ENCODE measurements at places on chromosomes 4 and X. TPM values are rescaled to one million over a fixed set of nuclear protein-coding genes. Genes with fewer than 3 reads are reported as not detected.

DNA sequence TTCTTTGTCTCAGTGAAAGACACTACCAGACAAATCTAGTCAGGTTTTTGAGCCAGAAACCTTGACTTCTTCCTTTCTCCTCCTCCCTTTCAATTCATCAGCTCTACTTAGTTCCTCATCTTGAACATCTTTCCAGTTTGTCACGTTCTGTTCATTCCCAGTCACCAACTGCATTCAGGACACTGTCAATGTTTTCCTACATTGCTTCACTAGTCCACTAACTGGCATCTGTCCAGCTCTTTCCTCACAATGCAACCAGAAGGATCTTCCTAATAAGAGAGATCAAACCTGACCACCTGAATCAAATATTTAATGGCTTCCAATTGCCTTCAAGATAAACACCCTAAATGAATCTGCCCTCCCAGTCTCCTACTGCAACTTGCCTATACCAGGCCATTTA, 52.5 kb downstream of the SYNPO2 start:
- no peaks in the 10 kb centered on the region for H3K36me3 ChIP-seq
- no peaks in the 10 kb centered on the region for H3K27me3 ChIP-seq
- no peak overlapping the region for H3K27ac ChIP-seq
- H3K4me3 ChIP-seq: no peak overlapping the region

DNA sequence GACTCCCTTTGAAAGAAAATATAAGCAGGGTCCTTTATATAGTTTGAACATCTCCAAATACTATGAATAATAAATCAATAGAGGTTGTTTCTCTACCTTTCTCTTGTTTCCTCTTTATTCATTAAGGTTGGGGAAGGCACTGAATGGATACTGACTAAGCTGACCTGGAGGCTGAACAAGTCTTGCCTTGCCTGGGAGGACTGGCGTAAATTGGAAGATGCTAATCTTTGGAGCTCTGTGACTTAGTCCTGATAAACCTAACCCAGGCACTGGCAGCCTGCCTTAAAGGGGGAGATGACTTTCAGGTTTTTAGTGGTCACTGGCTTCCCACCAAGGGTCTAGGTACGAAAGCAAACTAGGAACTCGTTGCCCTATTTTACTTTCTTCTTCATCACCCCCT, 10.5 kb downstream of the CCDC160 start:
- H3K27me3 ChIP-seq: peaks cover 5% of the 10 kb centered on the region
- no peaks in the 10 kb centered on the region for H3K36me3 ChIP-seq
- H3K27ac ChIP-seq: no peak overlapping the region
- DNase-seq: no peak
- no peaks in the 10 kb centered on the region for H3K4me1 ChIP-seq

GRCh38 chr4:153668647-153669046, 15.4 kb upstream of the TLR2 start:
- no peaks in the 10 kb centered on the region for H3K27me3 ChIP-seq
- no peak overlapping the region for H3K4me3 ChIP-seq
- no peak overlapping the region for H3K27ac ChIP-seq
- H3K4me1 ChIP-seq: no peaks in the 10 kb centered on the region
- no peak for DNase-seq
- H3K36me3 ChIP-seq: no peaks in the 10 kb centered on the region

DNA sequence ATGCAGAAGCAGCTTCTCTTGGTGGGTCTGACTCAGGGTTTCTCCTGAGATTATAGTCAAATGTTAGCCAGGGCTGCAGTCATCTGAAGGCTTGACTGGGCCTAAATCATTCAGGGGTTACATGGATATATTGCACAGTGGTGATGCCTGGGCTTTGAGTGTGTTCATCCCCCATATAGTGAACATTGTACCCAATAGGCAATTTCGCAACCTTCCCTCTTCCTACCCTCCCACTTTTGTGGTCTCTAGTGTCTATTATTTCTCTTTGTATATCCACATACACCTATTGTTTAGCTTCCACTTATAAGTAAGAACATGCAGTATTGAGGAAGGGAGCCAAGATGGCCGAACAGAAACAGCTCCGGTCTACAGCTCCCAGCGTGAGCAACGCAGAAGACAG, 90.3 kb upstream of the CAMK2D start:
- no peak overlapping the region for H3K27ac ChIP-seq
- no peaks in the 10 kb centered on the region for H3K4me1 ChIP-seq
- H3K36me3 ChIP-seq: no peaks in the 10 kb centered on the region
- H3K4me3 ChIP-seq: no peak overlapping the region
- no peaks in the 10 kb centered on the region for H3K27me3 ChIP-seq
- no peak for DNase-seq

- no peak overlapping the region for H3K4me3 ChIP-seq
- no peaks in the 10 kb centered on the region for H3K27me3 ChIP-seq
- no peaks in the 10 kb centered on the region for H3K36me3 ChIP-seq
- no peak overlapping the region for H3K27ac ChIP-seq
- no peaks in the 10 kb centered on the region for H3K4me1 ChIP-seq
These were observed 85.0 kb upstream of the CNKSR2 start for GRCh38 chrX:21289232-21289631.

GRCh38 chr4:154741131-154741665, 2.6 kb upstream of the LRAT start:
- no peak for DNase-seq
- no peaks in the 10 kb centered on the region for H3K4me1 ChIP-seq
- no peaks in the 10 kb centered on the region for H3K36me3 ChIP-seq
- no peak overlapping the region for H3K27ac ChIP-seq
- peaks cover 35% of the 10 kb centered on the region for H3K27me3 ChIP-seq

- DNase-seq: no peak
- H3K27ac ChIP-seq: no peak overlapping the region
- no peaks in the 10 kb centered on the region for H3K27me3 ChIP-seq
- H3K4me1 ChIP-seq: no peaks in the 10 kb centered on the region
- H3K36me3 ChIP-seq: peaks cover 29% of the 10 kb centered on the region
- no peak overlapping the region for H3K4me3 ChIP-seq
These were observed 34.2 kb downstream of the BCOR start for GRCh38 chrX:40063555-40063954.

DNA sequence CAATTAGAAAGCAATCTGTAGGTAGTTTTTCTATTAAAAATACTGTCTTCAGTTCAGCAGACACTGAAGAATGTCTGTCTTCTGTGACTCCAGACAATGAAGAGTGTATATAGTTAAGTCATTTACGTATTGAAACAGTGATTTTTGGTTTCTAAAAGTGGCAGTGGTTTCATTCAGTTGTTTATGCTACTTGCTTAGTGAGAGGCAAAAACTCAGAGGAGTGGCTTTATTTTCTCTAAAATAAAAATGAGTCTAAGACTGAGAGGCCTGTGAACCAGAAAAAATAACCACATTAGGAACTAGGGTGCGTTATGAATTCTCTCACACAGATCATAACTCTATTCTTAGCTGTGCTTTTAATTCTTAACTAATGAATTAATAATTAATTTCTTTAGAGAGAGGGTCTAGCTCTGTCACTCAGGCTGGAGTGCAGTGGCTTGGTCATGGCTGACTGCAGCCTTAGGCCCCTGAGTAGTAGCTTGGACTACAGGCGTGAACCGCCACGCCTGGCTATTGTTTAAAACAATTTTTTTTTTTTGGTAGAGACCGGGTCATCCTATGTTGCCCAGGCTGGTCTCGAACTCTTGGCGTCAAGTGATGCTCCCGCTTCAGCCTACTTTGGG, 31.4 kb downstream of the FREM3 start:
- H3K27me3 ChIP-seq: no peaks in the 10 kb centered on the region
- no peak overlapping the region for H3K27ac ChIP-seq
- H3K36me3 ChIP-seq: no peaks in the 10 kb centered on the region
- H3K4me3 ChIP-seq: no peak overlapping the region

GRCh38 chr4:186265683-186266652, at the start of gene F11:
TSS of gene F11 (plus strand) at chr4:186266189. CDS start at chr4:186267137, 948 bp downstream.
- no peak for DNase-seq
- no peak within 1 kb of the TSS for H3K27ac ChIP-seq
- H3K27me3 ChIP-seq: no peaks in the 10 kb centered on the region
- no peaks in the 10 kb centered on the region for H3K36me3 ChIP-seq

- no peaks in the 10 kb centered on the region for H3K36me3 ChIP-seq
- H3K4me3 ChIP-seq: no peak overlapping the region
- no peaks in the 10 kb centered on the region for H3K4me1 ChIP-seq
- H3K27ac ChIP-seq: no peak overlapping the region
- H3K27me3 ChIP-seq: no peaks in the 10 kb centered on the region
- DNase-seq: no peak
These were observed 3.9 kb upstream of the LDOC1 start for GRCh38 chrX:141180851-141181250.

GRCh38 chr4:28639747-28640146, 1779.1 kb downstream of the STIM2 start:
- H3K4me3 ChIP-seq: no peak overlapping the region
- no peaks in the 10 kb centered on the region for H3K36me3 ChIP-seq
- no peak for DNase-seq
- no peaks in the 10 kb centered on the region for H3K27me3 ChIP-seq
- H3K27ac ChIP-seq: no peak overlapping the region

GRCh38 chrX:44903830-44904530, 31.0 kb downstream of the KDM6A start:
- peaks cover 13% of the 10 kb centered on the region for H3K4me1 ChIP-seq
- no peak overlapping the region for H3K4me3 ChIP-seq
- no peak overlapping the region for H3K27ac ChIP-seq
- DNase-seq: no peak
- H3K36me3 ChIP-seq: no peaks in the 10 kb centered on the region

DNA sequence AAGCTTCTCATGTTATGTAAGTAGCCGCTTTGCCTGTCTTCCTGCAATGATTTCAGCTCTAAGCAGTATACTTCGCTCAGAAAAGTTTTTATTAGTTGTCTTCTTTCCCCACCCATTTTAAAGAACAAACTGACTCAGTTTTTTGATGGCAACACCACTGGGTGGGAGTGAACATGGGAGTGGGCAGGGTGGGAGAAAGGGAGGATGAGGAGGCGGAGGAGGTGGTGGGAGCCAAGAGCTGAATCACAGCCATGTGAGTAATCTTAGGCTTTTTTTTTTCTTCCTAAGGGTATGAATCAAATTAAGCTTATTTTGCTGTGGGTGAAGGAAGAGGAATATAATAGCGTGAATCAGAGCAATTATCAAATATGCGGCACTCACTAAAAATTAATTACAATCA, 574.3 kb upstream of the DIPK2B start:
- H3K36me3 ChIP-seq: no peaks in the 10 kb centered on the region
- H3K4me3 ChIP-seq: no peak overlapping the region
- H3K27ac ChIP-seq: no peak overlapping the region
- H3K27me3 ChIP-seq: peaks cover 11% of the 10 kb centered on the region

GRCh38 chr4:128359422-128359821, 71.8 kb upstream of the PGRMC2 start:
- H3K4me3 ChIP-seq: no peak overlapping the region
- H3K27me3 ChIP-seq: no peaks in the 10 kb centered on the region
- no peak for DNase-seq

DNA sequence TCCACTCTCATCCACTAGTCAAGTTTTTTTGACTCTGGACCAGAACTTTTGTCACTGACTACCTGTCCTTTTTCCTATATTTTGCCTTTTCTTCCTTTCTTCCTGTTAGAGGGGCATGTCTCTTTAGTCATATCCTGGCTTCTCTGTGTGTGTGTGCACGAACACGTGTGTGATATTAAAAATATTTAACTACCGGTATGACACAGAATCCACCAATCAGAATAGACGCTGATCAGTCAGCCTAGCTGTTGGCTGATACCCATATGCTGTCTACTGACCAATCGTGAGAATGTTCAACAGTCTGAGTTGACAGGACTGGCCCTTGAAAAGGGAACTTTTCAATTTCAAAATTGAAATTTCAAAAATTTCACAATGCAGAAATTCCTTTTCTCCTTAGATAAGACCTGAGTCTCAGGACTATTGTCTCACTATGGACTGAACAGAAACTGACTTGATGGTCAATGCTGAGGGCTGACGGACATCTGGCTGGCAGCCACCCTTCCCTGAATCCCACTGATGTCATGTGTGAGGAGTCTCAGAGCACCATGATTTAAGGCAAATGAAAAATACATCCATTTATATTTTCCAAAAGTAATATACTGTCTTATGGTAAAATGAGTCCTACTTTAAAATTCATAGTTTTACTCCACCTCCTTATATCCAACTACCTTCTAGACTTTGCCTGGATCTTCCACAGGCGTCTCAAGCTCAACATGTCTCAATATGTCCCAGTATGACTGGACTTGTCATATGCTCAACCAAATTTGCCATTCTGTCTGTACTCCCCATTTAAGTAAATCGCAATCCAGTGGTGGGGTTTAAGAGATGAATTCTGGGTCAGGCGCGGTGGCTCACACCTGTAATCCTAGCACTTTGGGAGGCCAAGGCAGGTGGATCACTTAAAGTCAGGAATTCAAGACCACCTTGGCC, 78.0 kb downstream of the CHRNA9 start:
- H3K27ac ChIP-seq: no peak overlapping the region
- DNase-seq: no peak
- H3K36me3 ChIP-seq: no peaks in the 10 kb centered on the region
- no peaks in the 10 kb centered on the region for H3K4me1 ChIP-seq

The TEC gene
- total RNA-seq: 4.7 TPM

The LNX1 gene
- total RNA-seq: 3.2 TPM

The CC2D2A gene
- 21.5 TPM for total RNA-seq

The GAGE12F gene
- total RNA-seq: 1.1 TPM

The CTAG2 gene
- total RNA-seq: not detected
